Islet precursor cell (in vitro differentiated cells): ENCODE measurements at places on chromosomes 2 and 18.

DNA sequence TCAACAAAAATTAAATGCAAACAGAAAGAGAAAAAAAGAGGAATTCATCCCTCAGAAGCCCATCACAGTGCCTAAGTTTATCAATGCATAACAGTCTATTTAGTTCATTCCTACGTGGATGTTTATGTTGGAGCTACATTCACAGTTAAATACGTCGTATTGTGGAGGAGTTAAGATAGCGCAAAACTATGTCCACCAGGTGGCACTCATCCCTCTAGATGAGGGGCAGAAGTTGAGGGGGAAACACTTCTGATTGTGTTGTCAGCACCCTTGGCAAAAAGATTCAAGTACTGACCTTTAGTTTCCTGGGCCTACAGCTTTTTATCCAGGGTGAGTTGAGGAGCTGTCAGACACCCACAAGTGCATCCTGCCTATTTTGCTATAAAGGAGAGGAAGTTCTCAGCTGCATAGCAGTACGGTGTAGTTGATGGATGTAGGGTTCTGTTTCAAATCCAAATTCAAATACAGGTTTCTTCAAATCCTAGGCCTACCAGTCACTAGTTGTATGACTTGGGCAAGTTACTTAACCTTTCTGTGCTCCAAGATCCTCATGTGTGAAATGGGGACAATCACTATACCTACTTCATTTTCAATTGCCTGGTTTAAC lies 26.8 kb upstream of the MYO1B start:
- peak; percentile 84 for DNase-seq

DNA sequence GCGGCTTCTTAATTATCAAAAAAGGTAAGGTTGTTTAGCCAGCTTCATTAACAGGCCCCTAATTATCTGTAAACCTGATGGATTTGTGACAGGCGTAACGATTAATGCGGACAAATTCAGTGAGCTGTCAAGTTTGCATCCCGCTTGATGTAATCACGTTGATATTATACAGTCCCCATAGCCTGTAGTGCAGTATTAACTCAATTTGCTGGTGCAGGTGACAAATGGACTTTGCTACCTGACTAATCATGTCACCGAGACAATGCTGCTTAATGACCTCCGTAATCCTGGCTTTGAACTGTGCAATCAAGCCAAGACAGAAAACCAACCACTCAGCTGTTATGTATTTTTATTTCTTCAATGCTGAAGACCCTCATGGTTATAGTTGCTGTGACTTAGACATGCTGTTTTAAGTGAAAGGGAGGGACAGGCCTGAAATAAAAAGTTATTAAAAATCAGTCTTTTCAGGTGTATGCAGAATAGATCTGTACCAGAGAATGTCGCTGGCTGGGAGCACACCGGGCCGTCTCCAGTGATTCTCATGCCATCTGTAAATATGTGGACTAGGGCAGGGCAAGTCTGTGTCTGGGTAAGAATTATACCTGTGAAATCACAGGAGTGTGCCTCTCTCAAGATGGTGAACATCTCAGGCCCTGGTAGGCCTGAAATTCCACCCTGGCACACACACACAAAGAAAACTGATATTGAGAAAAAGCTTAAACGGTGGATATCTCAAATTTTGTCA lies 4.3 kb downstream of the TSHZ1 start:
- no peak for DNase-seq

- DNase-seq = no peak
Measured at GRCh38 chr18:5309888-5310470, 14.5 kb upstream of the ZBTB14 start.

GRCh38 chr2:119220720-119221301 lies 2.8 kb upstream of the STEAP3 start:
- no peak for DNase-seq

GRCh38 chr2:212686285-212686895 lies 147.8 kb upstream of the ERBB4 start:
- peak; percentile 66 for DNase-seq

DNA sequence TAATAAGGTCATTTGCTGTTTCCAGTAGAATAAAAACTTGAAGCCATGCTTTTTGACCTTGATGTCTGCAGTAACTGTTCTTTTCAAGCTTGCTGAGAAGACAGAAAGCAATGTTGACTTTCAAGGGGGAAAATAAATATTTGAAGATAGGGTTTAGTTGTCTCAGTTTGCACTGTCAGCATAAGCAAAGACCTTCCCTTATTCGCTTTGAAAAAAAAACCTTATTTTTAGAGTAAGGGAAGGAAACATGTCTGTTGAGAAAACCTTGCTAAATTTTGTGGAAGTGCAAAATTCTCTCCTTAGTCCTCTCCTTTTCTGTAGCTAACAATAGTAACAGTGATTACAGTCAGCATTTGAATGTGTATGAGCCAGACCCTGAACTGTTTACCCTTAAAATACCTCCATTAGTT lies 43.1 kb downstream of the MAP4K4 start:
- no peak for DNase-seq

- peak; percentile 89 for DNase-seq
Measured at GRCh38 chr2:218892693-218893348, 12.2 kb downstream of the WNT10A start.

- no peak for DNase-seq
Measured at GRCh38 chr2:150484461-150485021, 2.9 kb downstream of the RND3 start.

- DNase-seq = no peak
Measured at GRCh38 chr18:71327850-71328249, 1039.0 kb downstream of the SOCS6 start.

DNA sequence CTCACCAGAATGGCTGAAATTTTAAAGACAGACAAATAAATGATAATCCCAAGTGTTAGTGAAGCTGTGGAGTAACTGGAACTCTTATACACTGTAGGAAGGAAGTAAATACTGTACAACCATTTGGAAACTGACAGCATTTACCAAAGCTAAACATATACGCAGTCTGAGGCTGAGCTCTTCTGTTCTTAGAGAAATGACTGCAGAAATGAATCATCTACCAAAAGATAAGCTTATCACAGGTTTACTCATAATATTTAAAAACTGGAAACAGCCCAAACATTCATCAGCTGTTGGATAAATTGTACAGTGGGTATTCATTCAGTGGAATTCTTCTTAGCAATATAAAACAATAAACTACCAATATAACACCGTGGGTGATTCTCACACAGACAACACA lies 218.2 kb upstream of the RAB12 start:
- DNase-seq = no peak

DNA sequence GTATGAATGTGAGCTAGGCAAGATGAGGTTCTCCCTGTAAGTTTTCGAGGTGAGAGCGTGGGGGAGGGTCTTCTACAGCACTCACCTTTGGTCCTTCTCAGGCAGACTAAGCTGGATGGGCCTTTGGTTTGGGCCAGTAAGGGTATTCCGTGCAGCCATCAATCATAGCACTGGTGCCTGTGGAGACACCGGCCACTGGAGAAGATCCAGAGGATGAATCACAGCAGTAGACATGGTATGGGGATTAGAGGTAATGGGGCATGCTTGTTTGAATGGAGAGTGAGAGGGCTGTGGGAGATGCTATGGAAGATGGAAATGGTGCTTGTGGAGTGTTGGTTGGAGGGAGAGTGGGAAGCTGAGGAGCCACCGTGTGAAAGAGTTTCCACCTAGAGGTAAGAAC lies 16.1 kb downstream of the MAPRE3 start:
- DNase-seq = no peak

DNA sequence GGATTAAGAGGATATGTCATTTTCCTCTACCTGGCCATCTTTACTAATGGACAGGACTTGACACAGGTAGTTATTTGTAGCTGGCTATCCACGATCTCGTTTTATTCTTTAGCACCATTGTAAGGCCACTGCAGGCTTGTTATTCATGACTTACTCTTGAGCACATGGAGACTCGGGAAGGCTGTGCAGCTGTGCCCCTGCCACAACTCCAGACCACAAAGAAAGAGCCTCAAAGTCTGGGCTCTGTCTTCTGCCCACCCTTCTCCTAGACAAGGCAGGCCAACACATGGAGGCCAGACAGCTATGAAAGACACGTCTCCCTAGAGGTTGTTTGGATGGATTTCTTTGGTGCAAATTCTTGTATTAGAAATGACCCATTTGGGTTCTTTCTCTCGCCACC lies 133.8 kb downstream of the NAPG start:
- no peak for DNase-seq

DNA sequence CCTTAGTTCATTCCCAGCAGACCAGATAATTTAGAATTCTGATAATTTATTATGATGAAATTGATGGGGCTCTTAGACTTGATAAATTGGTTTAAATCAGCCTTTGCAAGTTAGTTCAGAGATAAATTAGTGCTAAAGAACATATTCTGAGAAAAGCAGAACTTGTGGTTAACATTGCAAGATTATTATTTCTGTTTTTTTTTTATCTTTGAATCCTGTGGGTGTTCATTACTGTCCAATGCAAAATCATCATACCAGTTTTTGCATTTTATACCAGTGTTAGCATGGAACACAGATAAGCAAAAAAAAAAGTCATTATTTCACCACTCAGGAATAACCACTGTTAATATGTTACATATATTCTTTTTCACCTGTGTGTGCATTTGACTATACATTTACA lies 9.1 kb downstream of the SEPTIN2 start:
- no peak for DNase-seq

- DNase-seq = no peak
Measured at GRCh38 chr2:235049069-235049468, 97.3 kb downstream of the SH3BP4 start.

- DNase-seq = no peak
Measured at GRCh38 chr18:36157441-36157840, 27.7 kb downstream of the ELP2 start.

DNA sequence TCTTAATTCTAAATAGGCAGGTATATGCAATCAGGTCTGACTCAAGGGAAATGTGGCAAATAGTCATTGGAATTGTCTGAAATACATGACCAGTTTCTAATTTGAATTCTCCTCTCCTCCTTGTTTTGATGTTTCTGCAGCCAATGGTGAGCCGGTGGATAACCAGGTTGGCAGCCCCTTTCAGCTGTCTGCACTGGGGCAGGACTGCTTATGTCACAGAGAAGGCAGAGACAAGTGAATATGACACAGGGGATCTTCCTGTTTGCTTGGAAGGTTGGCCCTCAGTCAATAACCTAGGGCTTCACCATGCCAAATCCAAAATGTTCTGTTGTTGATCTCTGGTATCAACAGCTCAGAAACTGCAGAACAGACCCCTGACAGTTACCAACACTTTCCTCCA lies 12.1 kb downstream of the MYT1L start:
- DNase-seq = no peak

DNA sequence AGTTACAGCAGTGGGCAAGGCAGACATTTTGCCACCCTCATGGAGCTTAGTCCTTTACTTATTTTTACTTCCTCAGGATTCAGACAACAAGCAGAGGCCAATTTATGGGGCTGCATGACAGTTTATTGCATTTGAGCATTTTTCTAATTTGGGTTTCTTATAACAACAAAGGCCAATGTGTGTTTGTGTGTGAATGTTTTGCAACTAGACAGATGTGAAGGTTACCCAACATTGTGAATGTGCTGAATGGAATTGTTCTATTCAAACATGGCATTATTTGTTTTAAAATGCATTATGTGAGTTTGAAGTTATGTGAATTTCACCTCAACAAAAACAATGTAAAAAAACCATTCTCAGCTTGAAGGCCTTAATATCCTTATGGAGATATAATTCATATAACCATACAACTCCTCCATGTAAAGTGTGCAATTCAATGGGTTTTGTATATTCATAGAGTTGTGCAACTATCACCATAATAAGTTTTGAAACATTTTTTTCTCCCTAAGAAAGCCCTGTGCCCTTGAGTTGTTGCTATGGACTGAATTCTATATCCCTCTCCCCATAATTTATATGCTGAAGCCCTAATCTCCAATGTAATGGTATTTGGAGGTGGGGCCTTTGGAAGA lies 57.3 kb downstream of the CCDC195 start:
- DNase-seq = no peak

DNA sequence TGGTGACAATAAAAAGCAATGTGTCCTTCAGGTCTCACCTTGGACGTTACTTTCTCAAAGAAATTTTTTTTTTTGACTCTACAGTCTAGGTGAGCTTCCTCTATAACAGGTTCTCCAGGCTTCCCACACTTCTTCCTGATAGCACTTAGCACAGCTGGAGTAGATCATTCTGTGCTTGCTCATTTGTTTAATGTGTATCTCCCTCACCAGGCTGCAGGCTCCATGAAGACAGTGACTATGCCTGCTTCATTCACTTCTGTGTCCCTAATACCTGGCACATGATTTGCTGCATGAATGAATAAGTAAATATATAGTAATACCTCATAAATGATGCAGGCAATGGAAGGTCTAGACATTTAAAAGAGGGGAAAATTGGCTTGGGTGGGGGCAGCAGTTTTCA lies 109.9 kb upstream of the CD302 start:
- no peak for DNase-seq

- no peak for DNase-seq
Measured at GRCh38 chr2:109473616-109474318, 140.0 kb downstream of the SEPTIN10 start.

DNA sequence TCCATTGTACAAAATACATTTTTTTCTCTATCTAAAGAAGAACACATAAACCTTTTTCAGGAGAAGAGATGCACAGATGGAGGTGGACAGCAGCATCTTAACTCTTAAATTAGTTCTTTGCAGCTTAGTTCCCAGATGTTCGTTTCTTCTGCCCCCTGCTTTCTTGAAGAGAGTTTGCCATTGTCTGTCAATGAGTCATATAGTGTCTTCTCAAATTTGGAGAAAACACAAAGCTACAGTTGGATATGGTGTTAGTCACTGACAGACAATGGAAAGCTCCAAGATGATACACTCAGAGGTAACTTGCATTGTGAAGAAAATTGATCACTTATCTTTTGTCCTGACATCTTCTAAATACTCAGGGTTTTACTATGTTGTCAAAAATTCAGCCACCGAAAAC lies 48.8 kb upstream of the TMEFF2 start:
- no peak for DNase-seq

DNA sequence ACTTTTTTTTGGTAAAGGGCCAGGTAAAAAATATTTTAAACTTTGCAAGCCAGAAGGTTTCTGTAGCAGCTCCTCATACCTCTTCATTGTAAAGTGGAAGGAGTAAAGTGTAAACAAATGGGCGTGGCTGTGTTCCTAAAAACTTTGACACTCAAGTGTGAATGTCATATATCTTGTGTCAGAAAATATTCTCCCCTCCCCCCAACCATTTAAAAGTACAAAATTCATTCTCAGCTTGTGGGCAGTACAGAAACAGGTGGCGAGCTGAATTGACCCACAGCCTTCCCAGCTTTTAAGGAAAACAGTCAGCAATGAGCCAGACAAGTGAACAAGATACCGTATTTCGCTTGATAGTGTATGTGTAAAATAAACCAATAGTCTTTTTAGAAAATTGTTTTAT lies 4.0 kb downstream of the YPEL5 start:
- DNase-seq = no peak

GRCh38 chr2:20612925-20613916 lies 37.7 kb downstream of the HS1BP3 start:
- peak; percentile 43 for DNase-seq

DNA sequence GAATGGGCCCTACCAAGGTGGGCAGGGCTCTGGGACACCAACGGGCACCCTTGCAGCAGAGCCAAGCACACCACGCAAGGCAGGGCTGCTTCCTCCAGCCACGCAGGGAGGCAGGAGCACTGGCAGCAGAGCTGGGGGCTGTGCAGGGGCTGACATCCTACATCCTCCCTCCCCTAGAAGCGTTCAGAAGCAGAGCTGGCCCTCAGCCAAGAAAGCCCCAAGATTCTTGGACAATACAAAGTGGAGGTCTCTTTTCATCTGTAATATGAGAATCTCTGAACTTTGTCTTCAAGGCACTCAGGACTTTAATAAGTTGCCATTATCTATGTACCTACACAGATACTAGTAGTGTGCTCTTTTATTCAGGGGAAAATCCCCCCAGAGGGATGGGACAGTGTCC lies 128.1 kb upstream of the AGAP1 start:
- DNase-seq = no peak

- no peak for DNase-seq
Measured at GRCh38 chr2:15940661-15941480, 521 bp downstream of the MYCN start.
